IMR-90 (cell line): ENCODE measurements at places on chromosomes 5 and 9.

DNA sequence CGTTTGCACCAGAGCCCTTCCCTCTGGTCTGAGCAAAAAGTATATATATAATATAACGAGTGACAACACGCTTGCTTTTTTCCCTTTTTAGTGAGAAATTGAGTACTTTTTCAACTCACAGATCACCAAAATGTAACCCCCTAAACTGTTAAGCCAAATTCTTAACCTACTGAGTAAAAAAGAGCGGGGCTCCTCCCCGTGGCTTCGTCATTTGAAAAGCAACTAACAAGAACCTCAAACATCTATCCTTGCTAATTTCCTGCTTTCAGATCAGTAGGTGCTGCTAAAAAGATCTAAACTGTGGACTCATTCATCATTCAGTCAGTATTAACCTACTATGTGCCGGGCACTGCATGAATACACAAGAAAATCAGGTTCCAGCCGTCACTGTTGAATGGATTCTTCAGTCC is 1.0 kb upstream of the PTBP3 start:
- peak; percentile 38 for DNase-seq
- H3K4me3 ChIP-seq: peak overlapping the region; percentile 65
- no peaks in the 10 kb centered on the region for H3K36me3 ChIP-seq
- no peaks in the 10 kb centered on the region for H3K27me3 ChIP-seq
- peaks cover 2% of the 10 kb centered on the region; the same call in 1 of the 2 replicates for H3K4me1 ChIP-seq
- peak overlapping the region; percentile 68; the same call in 1 of the 2 replicates for H3K27ac ChIP-seq

GRCh38 chr9:117715411-117715989 is 11.3 kb downstream of the TLR4 start:
- H3K27me3 ChIP-seq: no peaks in the 10 kb centered on the region
- DNase-seq: no peak
- H3K4me3 ChIP-seq: no peak overlapping the region
- H3K4me1 ChIP-seq: no peaks in the 10 kb centered on the region
- no peaks in the 10 kb centered on the region for H3K36me3 ChIP-seq
- H3K27ac ChIP-seq: no peak overlapping the region

DNA sequence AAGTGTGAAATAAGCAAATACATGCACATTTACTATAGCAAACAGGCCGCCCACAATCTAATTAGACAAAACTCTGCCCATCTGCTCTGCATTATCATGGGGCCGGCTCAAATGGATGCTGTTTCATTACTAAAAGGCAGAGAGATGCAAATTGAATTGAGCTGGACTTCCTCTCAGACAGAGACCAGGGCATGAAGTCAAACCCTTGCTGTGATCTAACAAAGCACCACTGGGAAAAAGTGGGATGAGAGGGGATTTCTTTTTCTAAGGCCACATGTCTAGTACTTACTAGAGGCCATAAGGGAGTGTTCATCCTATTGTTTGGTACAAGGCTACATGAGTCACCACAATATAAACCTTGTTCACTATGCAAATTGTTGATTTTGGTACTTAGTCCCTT is 614.7 kb downstream of the ISL1 start:
- no peaks in the 10 kb centered on the region for H3K36me3 ChIP-seq
- no peaks in the 10 kb centered on the region for H3K27me3 ChIP-seq
- H3K27ac ChIP-seq: no peak overlapping the region
- DNase-seq: no peak
- no peaks in the 10 kb centered on the region for H3K4me1 ChIP-seq

- DNase-seq: no peak
- no peaks in the 10 kb centered on the region for H3K36me3 ChIP-seq
- H3K4me3 ChIP-seq: peak within 1 kb of the TSS; percentile 40
- H3K27ac ChIP-seq: no peak within 1 kb of the TSS
- H3K27me3 ChIP-seq: peaks cover 33% of the 10 kb centered on the region
These were observed at the start of gene EPB41L4A for GRCh38 chr5:112419164-112419985. TSS of gene EPB41L4A (minus strand) at chr5:112419277. CDS start at chr5:112419039, 238 bp downstream.

GRCh38 chr9:78807286-78807685 is 510.4 kb downstream of the PSAT1 start:
- H3K4me1 ChIP-seq: no peaks in the 10 kb centered on the region
- H3K27ac ChIP-seq: no peak overlapping the region
- no peaks in the 10 kb centered on the region for H3K27me3 ChIP-seq
- H3K4me3 ChIP-seq: no peak overlapping the region

- DNase-seq: no peak
- no peak overlapping the region for H3K4me3 ChIP-seq
- H3K27ac ChIP-seq: no peak overlapping the region
- no peaks in the 10 kb centered on the region for H3K27me3 ChIP-seq
These were observed 164.4 kb upstream of the OR13F1 start for GRCh38 chr9:104339692-104340091.

DNA sequence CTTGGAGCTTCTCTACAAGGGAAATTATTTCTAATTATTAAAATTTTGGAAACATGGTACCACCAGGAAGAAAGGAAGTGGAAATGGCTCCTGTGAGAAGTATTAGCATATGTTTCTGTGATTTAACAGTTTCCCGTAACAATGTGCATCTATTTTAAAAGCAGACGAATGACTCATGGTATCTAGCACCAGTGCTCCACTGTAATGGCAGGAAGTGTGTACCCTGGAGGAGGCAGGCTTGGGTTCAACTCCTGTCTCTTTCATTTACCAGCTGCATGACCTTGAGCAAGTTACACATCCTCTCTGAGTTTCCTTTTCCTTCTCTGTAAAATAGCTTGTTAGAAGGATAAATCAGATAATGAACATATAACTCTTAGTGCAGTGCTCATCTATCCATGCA is 41.0 kb upstream of the ANGPTL2 start:
- H3K27me3 ChIP-seq: no peaks in the 10 kb centered on the region
- H3K36me3 ChIP-seq: no peaks in the 10 kb centered on the region
- DNase-seq: peak; percentile 82
- no peak overlapping the region for H3K27ac ChIP-seq
- H3K4me1 ChIP-seq: peaks cover 21% of the 10 kb centered on the region
- H3K4me3 ChIP-seq: no peak overlapping the region

- DNase-seq: peak; percentile 17
- no peak overlapping the region for H3K4me3 ChIP-seq
- H3K36me3 ChIP-seq: no peaks in the 10 kb centered on the region
- H3K27ac ChIP-seq: no peak overlapping the region
- H3K27me3 ChIP-seq: no peaks in the 10 kb centered on the region
These were observed 453.6 kb upstream of the TUSC1 start for GRCh38 chr9:26131886-26132285.

DNA sequence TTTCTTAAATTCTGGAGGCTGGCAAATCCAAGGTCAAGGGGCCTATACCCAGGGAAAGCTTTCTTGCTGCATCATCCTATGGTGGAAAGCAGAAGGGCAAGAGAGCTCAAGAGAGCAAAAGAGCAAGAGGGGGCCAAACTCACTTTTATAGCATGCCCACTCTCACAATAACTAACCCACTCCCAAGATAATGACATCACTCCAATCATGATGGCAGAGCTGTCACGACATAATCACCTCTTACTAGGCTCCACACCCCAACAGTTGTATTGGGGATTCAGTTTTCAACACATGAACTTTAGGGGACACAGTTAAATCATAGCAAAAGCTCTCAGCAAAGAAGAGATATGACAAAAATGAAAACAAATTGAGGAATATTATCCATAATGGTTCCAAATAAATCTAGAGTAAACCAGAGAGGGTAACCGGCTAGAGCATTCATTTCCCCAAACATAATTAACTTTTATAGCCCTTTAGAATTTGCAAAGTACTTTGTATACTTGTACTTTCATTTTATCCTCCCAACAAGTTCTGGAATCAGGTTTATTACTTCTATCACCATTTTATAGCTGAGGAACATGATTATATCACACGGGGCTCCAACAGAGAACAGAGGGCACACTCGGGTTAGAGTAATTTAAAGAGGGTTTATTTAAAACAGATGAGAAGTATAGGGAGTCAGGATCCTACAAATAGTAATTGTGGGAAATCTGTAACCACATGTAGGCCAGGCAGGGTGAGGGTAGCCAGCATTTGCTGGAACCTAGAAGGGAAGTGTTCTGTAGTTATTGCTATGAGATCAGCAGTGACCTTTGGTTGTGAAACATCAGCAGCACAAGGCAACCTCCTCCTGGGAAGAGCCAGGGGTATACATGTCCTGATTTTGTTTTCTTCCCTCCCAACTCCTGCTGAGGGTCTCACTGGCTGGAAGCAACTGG is 7.2 kb upstream of the TARS1 start:
- no peaks in the 10 kb centered on the region for H3K27me3 ChIP-seq
- no peaks in the 10 kb centered on the region for H3K36me3 ChIP-seq
- H3K4me3 ChIP-seq: no peak overlapping the region
- peaks cover 2% of the 10 kb centered on the region; the same call in 1 of the 2 replicates for H3K4me1 ChIP-seq
- DNase-seq: peak; percentile 68
- H3K27ac ChIP-seq: no peak overlapping the region

DNA sequence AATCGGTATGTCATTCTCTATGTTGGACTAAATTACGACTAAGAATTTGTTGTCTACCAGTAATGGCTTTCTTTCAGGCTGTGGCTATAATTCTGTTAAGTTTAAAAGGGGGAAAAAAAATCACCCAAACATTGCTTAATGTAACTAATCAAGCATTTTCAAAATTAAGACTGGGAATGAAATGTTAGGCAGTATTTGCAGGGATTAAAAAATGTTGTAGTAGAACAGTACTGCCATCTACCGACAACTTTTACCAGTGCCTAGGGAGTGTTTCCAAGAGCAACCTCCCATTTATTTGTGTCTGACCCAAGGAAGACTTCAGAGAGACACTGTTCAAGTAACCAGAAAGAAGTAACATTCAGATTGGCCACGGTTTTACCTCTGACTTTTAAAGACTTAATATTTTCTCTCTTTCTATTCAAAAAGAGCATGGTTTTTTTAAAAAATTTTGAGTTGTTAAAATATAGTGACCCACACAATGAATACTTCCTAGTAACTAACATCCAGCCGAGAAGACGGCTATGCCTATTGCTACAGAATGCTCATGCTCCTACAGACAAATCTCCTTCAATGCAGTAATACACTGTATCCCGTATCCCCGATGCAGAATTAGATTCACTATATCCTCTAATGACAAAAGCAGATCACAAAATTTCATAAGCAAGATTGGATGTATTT is 92.4 kb downstream of the ARL15 start:
- no peak overlapping the region for H3K4me3 ChIP-seq
- peaks cover 4% of the 10 kb centered on the region; the same call in 1 of the 2 replicates for H3K4me1 ChIP-seq
- peak; percentile 82 for DNase-seq
- no peak overlapping the region for H3K27ac ChIP-seq

- no peaks in the 10 kb centered on the region for H3K27me3 ChIP-seq
- H3K4me1 ChIP-seq: no peaks in the 10 kb centered on the region
- DNase-seq: no peak
These were observed 21.8 kb downstream of the DENND4C start for GRCh38 chr9:19252174-19252884.

DNA sequence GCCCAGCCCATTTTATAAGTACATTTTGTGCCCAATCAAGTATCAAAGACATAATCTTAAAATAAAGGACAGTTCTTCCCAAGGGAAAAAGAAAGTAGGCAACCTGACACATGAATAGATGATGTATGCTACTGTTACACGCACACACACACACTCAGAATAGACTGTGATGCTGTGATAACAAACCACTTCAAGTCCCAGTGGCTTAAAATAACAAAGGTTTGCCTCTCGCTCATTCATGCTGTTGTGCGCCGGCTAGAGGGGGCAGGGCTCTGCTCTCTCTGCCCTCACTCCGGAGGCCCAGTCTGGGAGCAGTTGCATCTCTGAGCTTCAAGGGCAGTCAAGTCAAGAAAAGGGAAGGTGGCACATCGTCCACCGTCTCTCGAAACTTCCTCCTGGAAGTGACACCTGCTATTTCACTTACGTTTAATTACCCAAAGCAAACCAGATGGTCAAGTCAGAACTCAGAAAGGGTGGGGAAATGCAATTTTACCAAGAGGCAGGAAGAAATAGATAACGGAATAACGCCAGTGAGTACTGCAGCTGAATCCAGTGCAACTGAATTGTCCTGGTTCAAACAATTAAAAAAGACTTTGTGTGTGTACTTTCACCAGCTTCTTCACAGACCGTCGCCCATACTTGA is 43.3 kb downstream of the ANKRD33B start:
- H3K36me3 ChIP-seq: no peaks in the 10 kb centered on the region
- H3K27me3 ChIP-seq: no peaks in the 10 kb centered on the region
- H3K4me1 ChIP-seq: peaks cover 22% of the 10 kb centered on the region
- peak; percentile 83 for DNase-seq

DNA sequence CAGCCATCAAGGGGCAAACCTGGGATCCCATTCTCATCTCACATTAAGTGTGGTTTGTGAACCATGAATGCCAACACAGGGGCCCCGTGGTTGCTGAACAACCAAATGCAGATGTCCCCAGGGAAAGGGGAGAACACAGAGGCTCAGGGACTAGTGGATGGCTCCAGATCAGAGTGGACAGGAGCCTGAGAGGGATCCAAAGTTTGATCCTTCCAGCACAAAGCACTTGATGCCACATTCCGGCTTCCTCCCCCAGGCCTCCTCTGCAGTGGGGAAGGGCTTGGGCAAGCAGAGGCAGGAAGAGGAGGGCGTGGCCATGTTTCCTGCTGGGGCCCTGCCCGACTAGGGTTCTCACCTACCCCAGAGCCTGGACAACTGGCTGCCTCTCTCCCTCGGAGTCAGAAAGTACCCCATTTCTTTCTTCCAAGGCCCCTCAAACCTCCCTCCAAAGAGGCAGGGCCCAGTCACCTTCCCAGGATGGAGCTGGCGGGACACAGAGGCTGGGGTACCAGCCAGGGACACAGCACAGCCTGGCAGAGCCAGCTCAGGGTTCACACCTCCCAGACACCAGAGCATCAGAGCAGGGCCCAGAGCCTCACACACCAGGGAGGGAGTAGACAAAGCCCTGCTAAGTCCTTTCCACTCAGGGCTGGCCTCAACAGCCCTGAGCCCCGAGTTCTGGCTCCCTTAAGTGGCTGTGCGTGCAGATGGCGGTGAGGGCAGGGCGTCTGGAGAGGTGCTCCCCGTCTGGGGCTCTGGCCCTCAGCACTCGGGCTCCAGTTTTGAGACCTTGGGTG is 4.3 kb upstream of the RNF44 start:
- H3K4me3 ChIP-seq: no peak overlapping the region
- no peaks in the 10 kb centered on the region for H3K27me3 ChIP-seq
- H3K27ac ChIP-seq: no peak overlapping the region
- H3K4me1 ChIP-seq: peaks cover 9% of the 10 kb centered on the region

- H3K4me1 ChIP-seq: peaks cover 3% of the 10 kb centered on the region
- H3K27ac ChIP-seq: no peak overlapping the region
- peaks cover 20% of the 10 kb centered on the region for H3K36me3 ChIP-seq
- no peak overlapping the region for H3K4me3 ChIP-seq
These were observed 56.1 kb downstream of the LRRTM2 start for GRCh38 chr5:138819081-138819480.
